Renal cortex interstitium (tissue), 15 donors: ENCODE measurements at places on chromosomes 12 and 14.

DNA sequence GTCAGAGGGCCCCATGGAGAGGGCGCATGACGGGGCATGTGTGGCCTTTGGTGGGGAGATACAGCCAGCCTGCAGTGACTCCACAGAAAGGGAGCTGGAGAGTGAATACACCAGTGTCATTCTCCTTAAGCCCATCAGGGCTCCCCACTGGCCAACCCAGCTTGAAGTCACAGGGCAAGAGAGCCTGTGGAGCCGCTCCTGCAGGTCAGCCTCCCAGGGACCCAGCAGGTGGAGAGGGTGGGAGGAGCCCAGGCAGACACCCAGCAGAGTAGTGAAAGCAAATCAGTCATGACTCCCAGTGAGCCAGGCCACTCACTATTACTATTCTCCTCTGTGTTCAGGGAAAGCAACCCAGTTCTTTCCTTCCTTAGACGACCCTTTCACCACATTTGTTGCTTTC lies 110.0 kb upstream of the CPM start:
- DNase-seq: no peak

DNA sequence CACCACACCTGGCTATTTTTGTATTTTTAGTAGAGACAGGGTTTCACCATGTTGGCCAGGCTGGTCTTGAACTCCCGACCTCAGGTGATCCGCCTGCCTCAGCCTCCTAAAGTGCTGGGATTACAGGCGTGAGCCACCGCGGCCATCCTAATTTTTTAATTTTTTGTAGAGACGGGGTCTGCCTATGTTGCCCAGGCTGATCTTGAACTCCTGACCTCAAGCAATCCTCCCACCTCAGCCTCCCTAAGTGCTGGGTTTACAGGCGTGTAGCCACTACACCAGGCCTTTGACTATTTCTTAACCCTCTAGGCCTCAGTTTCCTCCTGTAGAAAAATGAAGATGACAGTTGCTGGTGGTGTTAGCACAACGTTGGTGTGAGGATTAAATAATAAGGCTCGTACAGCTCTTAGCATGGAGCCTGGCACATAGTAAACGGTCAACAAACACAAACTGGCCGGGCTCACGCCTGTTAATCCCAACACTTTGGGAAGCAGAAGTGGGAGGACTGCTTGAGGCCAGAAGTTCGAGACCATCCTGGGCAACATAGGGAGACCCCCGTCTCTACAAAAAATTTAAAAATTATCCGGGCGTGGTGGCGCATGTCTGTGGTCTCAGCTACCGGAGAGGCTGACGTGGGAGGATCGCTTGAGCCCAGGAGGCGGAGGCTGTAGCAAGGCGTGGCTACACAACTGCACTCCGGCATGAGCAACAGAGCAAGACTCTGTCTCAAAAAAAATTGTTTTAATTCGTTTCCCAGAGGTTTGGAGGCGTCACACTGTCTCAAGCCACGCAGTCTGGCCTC lies 979 bp downstream of the DDX54 start:
- no peak for DNase-seq

DNA sequence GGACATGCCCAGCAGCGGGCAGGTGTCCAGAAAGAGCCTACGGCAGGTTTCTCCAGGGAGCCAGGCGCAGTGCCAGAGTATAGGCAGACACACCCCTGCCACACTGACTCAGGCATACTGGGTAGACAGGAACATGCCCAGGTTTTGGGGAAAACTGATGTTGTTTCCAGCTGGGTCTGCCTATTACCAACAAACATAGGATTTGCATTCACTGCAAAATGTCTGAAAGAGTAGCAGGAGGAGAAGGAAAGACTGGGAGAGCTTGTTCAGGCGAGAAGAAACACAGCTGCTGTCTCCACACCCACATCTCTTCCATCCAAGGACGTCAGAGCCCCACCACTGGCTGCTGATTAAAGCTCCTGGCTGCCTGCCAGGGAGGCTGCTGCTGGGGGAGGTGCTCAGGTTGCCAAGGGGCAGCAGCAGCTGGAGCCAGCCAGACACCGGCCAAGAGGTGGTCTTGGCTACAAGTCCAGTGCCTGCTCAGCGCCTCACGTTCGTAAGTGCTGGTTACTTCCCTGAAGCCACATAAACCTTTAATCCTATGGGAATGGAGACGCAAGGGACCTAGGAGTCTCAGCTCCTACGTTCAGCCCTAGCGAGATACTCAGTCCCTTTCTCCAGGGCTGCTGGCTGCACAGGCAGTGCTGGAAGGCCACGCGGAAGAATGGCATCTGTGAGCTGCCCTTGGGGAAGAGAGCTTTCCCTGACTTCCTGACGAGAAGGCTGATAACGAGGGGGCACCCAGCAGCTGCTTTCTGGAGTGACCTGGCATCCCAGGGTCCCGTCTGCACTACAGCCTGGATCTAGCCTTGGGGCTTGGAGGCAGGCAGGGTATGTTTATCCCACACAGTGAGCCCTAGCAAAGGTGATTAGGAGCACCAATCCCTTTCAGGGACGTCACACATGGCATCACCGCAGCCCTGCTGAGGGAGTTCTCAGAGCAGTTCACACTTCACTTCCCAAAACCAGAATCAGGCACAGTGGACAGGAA lies 58.1 kb downstream of the PLEKHG3 start:
- peak; percentile 84 for DNase-seq

GRCh38 chr14:86321151-86321550 lies 791.2 kb downstream of the FLRT2 start:
- DNase-seq: no peak

DNA sequence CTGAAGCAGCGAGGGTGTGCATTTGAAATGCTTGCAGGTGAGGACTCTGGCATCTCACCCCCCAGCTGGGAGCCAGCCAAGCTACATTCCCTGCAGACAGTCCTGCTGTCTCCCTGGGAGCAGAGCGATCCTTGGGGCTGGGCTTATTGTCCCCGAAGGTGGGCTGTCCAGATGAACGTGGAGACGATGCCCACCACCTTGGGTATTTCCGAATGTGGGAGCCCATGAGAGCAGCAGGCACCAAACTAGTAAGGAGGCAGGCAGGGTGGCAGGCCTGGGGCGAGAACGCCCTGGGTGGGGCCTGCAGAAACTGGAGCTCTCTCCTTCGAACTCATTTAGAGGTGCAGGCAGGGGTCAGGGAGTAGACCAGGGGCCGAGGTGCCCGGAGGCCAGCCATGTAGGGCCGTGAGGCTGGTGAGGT lies 18.5 kb downstream of the ZBTB42 start:
- DNase-seq: no peak

- DNase-seq: no peak
Measured at GRCh38 chr12:2540535-2540941, 254.2 kb upstream of the FKBP4 start.

DNA sequence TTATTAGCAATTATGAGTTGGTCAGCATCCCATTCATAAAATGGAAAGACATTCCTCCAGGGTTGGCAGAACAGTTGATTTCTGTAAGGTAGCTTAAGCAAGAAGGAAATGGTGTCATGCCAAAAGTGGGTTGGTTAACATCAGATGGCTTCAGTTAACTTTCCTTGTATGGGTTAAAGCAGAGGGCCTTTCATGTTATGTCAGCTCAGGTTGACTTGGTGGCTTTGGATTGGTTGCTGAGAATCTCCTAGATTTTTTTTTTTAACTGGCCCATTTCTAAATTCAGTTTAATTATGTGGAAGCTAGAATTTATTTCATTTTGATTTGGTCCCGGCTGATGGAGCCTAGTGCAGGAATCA lies 87.8 kb downstream of the BBS10 start:
- DNase-seq: no peak

GRCh38 chr12:77644915-77645605 lies 185.6 kb upstream of the NAV3 start:
- no peak for DNase-seq

GRCh38 chr12:13178568-13179210 lies 17.8 kb upstream of the EMP1 start:
- DNase-seq: no peak

- DNase-seq: no peak
Measured at GRCh38 chr12:57010627-57011247, 4.4 kb upstream of the ZBTB39 start.

GRCh38 chr14:26939755-26940154 lies 341.9 kb upstream of the NOVA1 start:
- DNase-seq: no peak

DNA sequence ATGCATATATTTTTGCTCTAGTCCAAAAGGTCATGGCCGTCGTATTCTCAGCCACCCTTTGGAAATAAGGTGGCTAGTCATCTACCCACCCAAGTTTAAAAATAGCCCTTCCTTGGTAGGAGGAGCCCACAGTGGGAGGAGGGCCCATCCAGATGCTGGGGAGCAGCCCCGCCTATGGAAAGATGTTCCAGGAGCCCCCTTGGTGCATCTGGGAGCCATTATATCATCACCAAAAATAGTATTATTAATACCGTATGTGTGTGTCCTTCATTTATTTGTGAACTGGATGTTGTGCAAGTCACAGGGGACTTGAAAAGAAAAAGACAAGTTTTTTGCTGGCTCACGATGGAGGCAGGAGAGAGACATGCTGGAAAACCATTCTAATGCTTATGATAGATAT lies 34.0 kb downstream of the EMP1 start:
- no peak for DNase-seq

DNA sequence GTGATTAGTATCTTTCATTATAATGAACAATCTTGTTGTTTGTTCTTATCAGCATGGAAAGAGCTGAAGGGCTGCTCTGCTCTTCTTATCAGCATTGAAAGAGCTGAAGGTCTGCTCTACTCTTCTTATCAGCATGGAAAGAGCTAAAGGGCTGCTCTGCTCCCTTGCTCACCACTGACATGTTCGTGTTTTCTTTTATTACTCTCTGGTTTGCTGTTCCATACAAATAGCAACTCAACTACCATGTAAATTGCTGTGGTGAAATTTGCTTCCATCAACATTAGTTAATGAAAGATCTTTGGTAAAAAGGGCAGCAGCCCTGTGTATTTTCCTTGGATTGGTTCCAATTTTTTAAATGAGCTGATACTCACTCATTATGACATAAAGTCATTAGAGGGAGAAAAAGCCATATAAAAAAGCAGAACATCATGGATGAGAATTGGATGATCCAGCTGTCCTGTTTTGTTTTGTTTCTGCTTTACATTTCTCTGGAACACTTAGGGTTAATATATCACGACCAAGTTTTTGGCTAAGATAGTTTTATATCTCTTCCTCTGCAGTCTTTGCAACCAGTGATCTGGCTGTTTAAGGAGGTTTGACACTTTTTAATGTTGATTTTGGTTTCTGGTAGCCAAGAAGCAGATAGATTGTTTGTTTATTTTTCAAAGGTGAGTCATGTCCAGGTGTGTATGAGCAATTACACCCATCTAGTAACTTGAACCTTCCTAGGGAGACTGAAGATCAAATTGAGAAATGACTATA lies 356.6 kb downstream of the CEP128 start:
- no peak for DNase-seq

GRCh38 chr12:92170050-92170449 lies 24.4 kb upstream of the BTG1 start:
- DNase-seq: no peak

DNA sequence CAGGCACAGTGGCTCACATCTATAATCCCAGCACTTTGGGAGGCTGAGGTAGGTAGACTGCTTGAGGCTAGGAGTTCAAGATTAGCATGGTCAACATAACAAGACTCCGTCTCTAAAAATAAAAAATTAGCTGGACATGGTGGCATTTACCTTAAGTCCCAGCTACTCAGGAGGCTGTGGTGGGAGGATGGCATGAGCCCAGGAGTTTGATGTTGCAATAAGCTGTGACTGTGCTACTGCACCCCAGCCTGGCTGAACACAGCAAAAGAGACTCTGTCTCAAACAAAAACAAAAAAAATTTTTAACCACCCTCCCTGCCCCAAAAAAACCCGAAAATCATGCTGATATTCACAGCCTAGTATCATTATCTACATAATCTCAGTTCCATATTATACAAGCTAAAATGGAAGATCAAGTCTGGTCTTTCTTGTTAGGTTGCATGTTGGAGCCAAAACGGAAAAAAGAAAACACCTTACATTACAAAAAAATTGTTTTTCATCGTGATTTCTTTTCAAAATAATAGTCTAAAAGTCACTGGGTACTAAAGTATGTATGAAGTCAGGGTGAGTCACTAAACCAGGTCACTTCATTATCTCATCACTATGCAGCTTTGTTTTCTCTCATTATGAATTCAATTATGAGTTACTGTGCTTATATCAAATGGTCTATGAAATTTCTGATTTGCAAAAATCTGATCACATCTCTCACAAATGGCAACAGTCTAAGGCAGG lies 13.8 kb downstream of the GXYLT1 start:
- DNase-seq: no peak

- peak; percentile 65 for DNase-seq
Measured at GRCh38 chr12:43338848-43339526, 213.0 kb downstream of the ADAMTS20 start.

GRCh38 chr12:122902854-122903692 lies 7.1 kb upstream of the VPS37B start:
- no peak for DNase-seq

DNA sequence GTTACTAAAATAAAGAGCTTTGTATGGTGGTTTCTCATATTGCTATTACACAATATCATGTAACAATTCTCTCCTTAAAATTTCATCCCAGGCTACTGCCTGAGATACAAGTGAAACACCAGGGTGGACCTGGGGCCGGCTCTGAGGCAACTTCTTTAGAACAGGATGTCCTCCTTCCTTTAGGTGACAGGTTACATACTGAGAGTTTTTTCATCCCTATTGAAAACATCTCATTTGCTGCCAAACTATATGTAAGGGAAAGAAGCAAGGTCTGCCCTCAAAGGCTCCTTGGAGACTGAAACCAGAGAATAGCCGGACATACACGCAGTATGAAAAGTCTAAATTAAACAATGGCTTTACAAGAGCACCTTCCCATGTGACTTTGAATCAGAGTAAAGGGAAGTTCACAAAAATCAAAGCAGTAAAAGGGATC lies 139.9 kb downstream of the DUSP6 start:
- DNase-seq: no peak
